Activated CD4-positive, alpha-beta T cell treated with anti-CD3 and anti-CD28 coated beads, Interleukin-10, Interleukin-2, amounts not matched to agents 100 ng/mL and 50 ng/mL, durations not matched to agents 16 hours and 8 hours (primary cell): ENCODE measurements at places on chromosomes 4 and X.

- DNase-seq = no peak
These were observed 1.9 kb downstream of the TMEM164 start for GRCh38 chrX:110004731-110005369.

DNA sequence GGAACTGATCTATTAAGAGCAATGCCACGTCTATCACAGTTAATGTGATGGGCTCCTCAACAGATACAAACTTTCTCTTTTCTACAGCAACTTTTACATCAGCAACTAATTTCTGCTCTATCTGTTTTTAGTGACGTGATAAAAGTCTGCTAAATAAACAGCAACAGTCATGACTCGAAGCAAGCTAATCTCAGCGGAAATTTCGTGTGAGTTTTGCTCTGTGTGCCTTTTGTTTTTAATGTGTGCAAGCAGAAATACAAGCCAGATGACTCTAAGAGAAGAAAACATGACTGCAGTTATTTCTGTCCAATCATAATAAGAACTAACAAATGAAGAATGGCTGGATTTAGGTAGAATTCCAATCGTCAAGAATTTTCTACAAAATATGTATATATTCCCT is 214.3 kb downstream of the LDB2 start:
- no peak for DNase-seq

DNA sequence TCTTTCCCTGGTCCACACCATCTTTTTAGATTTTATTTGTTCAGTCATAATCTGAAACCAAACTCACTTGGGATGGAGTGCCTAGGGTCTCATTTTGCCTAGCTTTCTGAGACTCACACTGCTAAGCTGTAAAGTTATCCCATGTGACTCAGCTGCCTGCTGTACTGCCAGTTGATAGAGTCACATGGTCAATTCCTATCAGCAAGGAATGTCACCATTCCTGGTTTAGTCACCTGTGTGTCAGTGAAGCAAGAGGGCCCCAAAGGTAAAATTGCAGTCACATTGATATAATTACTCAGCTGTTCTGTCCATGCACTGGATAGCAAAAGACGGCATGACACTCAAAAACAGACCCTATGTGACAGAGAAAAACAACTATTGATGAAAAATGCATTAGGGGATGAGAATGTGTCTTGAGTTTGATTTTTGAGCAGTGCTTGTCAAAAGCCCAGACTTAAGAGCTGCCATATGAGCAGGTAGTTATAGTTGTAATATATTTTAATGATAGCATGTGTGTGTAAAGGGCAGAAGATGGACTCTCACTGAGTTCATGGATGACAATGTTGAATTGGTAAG is 413.2 kb downstream of the PPARGC1A start:
- DNase-seq = no peak

GRCh38 chr4:146267826-146268225 is 53.5 kb downstream of the REELD1 start:
- DNase-seq = no peak

GRCh38 chrX:41338436-41338835 is 4.5 kb downstream of the DDX3X start:
- no peak for DNase-seq

GRCh38 chr4:182808673-182809416 is 108.3 kb downstream of the DCTD start:
- DNase-seq = peak; percentile 90

DNA sequence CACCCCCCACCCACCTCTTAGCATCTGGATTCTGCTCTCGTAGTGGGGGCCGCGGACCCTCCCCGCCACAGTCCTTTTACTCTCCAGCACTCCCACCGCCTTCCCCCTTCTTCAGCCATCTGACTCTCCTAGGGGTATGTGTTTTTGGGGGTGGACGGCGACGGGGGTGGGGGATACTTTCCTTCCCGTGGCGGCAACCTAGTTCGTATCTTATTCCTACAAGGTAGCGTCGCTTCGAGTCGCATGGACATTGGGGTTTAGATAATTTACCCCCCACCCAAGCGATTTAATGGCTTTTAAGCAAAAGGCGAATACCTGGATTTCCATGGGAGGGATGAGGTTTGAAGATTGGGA is 1.3 kb upstream of the BCORL1 start:
- no peak for DNase-seq

DNA sequence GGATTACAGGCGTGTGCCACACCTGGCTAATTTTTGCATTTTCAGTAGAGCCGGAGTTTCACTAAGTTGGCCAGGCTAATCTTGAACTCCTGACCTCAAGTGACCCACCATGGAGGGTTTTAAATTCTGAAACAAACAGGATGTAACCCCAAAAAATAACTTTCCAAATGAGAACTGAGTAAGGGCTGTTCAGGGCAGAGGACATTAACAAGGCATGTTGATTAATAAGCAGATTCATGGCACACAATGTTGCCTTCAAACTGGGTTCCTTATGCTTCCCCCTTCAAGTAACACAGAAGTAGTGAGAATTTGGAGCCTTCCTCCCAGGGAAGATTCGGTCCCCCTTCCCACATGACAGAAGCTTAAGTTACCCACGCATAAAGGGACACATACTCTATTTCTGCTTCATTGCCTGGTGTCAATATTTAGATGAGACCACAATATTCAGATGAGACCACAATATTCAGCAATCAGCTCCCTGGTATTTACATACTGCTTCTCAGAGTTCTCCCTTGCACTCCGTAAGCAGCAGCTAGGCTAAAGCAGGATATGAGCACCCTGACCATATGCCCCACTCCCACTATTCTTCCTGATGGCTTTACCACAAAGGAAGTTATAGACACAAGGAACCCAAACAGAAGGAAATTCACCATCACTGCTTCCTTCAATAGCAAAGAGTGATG is 21.4 kb downstream of the GRSF1 start:
- DNase-seq = no peak

DNA sequence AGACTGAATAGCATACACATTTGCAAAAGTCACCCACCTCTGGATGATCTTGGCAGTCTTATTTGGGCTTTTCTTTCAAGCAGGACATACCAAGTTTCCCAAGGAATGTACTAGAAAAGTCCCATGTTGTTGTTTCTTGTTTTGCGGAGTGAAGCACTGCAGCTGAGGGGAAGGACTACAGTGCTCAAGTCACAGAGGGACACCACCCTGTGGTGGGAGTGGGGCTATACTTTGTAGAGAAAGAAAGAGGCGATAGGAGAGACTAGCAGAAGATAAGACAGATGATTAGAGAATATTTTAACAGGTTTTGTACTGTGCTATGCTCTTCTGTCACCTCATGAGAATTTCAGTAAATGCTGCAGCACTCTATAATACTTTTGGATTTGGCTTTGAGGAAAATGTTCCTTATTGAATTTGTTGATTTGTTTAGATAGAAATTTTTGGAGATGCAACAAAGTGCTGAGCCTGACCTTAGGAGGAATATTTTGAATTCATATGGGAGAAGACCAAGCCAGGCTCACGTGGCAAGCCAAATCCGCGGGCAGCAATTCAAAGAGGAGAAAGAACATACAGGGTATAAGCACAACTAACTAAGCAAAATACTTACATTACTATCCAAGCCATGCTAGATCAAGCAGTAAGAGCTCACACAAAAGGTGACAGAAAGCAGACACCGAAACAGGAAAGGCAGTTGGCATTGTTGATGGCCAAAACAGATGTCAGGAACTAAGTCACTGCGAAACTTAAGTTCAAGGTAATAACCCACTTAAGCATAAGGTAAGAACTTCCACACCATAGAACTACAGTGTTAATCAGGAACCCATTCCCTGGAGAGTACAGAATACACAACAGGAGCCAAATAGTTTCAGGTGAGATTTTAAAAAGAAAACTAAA is 280.3 kb upstream of the INTU start:
- DNase-seq = no peak

DNA sequence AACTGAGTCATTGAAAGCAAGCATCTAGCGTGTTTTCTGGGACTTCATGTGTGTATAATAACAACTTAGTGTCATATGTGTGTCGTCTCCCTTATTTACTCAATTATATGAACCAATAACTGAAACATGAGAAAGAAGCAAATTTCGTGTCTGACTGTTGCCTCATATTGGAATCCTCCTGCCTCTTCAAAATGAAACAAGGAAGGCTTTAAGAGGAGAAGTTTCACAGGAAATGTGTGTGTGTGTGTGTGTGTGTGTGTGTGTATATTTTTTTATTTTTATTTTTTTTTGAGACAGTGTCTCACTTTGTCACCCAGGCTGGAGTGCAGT is 145.8 kb upstream of the SFRP2 start:
- no peak for DNase-seq

- no peak for DNase-seq
These were observed 434 bp upstream of the TMEM255A start for GRCh38 chrX:120311727-120312063.
